ENCODE measurements at places on chromosomes 3 and 15.

GRCh38 chr3:152302521-152303021, 33.8 kb downstream of the MBNL1 start:
- no peak for DNase-seq

DNA sequence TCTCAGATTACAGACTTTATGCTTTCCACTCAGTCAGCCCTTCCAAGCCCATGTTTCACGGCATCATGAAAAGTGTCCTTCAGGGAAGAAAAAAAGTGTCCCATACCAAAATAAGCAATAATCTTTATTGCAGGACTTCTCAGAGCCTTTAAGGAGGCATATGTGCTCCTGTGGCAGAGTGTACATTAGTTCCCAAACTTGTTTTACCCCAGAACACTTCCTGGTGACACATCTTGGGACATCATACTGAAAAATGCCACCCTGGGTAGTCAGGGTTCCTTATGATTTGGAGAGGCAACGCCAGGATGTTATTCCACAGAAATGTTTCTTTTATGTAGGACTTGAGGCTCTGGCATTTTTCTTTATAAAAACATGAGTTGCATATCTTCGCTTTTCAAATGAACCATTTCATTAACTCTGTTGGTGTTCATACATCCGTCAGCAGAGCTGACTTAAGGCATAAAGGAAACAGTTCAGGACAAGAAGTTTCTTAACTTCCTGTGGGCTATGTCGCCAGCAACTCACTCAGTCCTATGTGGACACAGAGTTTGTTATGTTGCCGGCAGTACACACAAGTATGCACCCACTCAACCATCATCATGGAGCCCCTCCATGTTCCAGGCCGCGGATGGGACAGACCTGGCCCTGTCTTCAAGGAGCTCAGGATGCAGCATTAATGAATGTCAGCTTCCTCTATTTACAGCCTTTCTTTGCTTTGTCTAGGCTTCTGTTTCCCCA, 63.8 kb downstream of the CASR start:
- DNase-seq, result no peak

DNA sequence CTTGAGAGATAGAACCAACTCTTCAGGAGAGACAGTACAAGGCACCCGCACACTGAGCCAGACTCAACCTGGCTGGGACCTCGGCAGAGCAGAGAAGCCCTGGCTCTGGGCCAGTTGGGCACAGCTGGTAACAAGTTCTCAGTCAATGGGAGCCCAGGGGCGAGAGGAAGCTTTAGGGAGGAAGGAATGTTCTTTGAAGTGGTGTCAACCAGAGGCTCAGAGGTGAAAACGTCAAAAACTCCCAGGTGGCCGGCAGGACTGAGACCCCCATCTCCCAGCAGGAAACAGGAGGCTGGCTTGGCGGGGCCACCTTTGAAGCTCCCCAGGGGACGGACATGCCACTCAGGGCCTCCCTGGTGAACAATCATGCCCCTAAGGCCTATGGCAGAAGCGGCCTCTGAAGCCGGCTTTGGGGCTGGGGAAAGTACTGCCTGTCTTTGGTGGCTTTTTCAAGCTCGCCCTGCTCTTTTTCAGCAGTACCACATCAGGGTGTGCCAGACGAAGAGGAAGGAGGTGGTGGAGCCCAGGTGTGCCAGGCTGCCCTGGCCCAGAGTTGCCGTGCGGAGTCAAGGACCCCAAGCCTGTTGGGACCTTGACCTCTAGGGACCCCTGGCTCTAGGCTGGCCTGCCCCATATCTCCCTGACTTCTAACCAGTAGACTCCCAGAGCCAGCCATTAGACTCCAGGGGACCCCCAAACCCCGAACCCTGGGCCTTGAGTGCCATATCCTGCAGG, 16.7 kb upstream of the TBC1D21 start:
- DNase-seq, result no peak

GRCh38 chr3:147735616-147736015, 326.5 kb downstream of the ZIC1 start:
- DNase-seq, result no peak

GRCh38 chr15:44729408-44730127, 6.8 kb upstream of the TRIM69 start:
- DNase-seq, result no peak

DNA sequence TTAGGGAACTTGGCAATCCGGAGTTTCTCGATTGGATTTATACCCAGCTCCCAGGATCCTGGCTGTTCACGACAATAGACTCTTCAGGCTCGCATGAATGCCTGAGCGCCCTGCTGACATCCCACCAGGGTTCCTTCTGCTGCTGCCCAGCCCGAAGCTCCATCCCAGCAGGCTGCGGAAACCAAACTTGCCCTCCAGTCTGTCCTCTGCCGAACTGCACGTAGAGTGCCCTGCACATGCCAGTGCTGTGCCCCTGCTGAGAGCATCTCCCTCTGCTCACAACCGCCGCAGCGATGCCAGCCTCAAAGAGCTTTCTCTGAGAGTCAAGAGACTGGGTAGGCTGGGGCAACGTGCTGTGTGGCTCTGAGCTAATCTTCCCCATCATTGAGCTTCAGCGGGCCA, 6.9 kb downstream of the ADAMTS7 start:
- DNase-seq, result no peak

- no peak for DNase-seq
These were observed 162.2 kb downstream of the PLD1 start for GRCh38 chr3:171648069-171648468.

- DNase-seq, result peak; percentile 86
These were observed 1.8 kb upstream of the ZSCAN2 start for GRCh38 chr15:84598993-84599392.

- DNase-seq, result peak; percentile 9
These were observed 768 bp downstream of the ANO10 start for GRCh38 chr3:43620831-43621655.

DNA sequence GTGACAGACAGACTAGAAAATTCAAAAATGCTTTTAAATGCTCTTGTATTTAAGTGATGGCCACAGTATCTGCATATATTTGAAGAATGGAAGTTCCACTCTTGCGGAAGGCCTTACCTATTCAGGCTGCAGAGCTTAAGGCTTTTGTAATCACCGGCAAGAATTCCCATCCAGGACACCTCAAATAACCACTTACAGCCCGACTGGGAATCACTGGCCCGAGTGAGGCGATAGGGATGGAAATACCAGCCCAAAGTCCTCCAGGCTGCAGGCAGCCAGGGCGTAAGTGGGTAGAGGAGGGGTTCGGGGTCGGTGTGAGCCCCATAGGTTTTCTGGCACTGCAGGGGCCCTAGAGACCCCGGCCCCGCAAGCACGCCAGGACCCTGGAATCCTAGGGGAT, 9.5 kb downstream of the CMTM7 start:
- no peak for DNase-seq

- DNase-seq, result peak; percentile 38
These were observed 26.0 kb downstream of the XPC start for GRCh38 chr3:14152233-14152962.

GRCh38 chr3:41592753-41593510, 369.0 kb downstream of the ULK4 start:
- DNase-seq, result no peak

- no peak for DNase-seq
These were observed 22.9 kb upstream of the WNT7A start for GRCh38 chr3:13902648-13903238.

DNA sequence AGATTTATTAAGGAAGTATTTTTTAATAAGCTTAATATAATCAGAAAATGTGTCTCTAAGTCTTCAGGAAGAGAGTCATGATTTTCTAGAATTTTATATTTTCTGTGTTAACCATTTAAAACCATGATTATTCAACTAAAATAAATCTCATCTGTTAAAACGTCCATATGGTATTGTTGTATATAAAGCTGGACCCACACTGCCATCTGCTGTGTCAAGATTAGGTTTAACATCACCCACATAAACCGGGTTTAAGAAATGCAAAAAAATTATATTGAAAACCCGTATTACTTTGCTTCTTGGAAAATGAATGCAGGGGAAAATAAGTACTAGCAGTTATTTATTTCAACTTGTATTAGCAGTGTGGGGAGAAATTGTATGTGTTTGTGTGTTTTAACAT, 9.5 kb upstream of the CCDC66 start:
- DNase-seq, result no peak

GRCh38 chr3:9121366-9122001, 128.0 kb downstream of the SRGAP3 start:
- DNase-seq, result no peak

- DNase-seq, result no peak
These were observed 126.1 kb downstream of the AQP9 start for GRCh38 chr15:58264053-58264971.

DNA sequence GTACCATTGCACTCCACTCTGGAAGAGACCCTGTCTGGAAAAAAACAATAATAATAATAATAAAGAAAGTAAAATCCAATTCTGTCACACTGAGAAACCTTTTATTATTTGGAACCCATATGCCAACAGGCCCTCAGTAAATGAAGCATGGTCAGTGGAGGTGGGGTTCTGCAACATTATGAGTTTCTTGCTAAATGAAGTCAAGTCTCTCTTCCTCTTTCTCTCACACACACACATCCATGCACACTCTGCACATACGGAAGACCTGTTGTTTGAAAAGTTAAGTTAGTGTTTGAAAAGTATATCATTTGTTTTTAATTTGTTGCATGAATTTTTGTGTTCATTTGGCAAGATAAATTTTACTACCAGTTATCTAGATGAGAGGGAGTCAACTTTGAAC, 27.8 kb downstream of the GAP43 start:
- no peak for DNase-seq

GRCh38 chr3:78670746-78671145, 1097.1 kb downstream of the ROBO1 start:
- DNase-seq, result no peak

GRCh38 chr15:40046721-40047414, 7.9 kb upstream of the SRP14 start:
- DNase-seq, result no peak

- DNase-seq, result no peak
These were observed 125.9 kb downstream of the MYRIP start for GRCh38 chr3:39935261-39935660.

DNA sequence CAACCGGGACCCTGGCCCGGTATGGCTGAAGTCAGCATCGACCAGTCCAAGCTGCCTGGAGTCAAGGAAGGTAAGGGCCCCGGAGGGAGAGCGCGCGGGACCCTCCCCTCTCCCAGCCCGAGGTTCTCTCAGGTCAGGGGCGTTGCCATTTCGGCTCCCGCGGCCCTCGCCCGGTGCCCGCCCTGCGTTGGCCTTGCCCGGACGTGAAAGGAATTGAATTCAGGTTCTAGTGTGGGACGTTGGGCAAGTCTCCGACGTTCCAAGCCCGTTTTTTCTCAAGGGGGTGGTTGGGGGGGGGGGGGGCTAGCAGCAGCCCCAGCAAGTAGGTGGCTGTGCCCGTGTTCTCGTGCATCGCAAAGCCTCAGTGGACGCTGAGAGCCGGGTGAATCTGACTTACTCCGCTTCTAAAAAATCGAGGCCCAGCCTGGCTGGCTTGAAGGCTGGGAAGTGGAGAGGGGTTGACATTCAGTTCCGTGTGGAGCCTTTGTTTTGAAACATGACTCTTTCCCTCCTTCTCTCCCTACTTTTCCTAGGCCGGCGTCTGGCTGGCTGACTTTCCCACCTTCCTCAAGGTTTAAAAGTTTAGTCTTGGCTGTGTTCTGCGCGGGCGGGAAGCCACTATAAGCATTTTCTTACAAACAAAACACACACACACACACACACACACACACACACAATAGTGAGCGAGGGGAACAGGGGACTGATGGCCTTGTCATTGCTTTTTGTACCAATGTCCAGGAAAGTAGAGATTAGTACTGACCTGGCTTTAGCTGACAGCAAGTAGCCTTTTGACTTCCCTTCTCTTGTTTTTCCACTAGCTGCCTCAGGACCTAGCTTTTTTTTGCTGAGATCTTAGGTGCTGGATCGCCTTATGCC, at the start of gene UTS2B:
Gene UTS2B (minus strand): TSS at position 873 of the 876 bp plus-strand sequence. CDS start 48,337 bp downstream, outside the sequence.
- DNase-seq, result peak; percentile 56

- DNase-seq, result peak; percentile 30
These were observed 247.8 kb downstream of the ALCAM start for GRCh38 chr3:105614288-105615030.

DNA sequence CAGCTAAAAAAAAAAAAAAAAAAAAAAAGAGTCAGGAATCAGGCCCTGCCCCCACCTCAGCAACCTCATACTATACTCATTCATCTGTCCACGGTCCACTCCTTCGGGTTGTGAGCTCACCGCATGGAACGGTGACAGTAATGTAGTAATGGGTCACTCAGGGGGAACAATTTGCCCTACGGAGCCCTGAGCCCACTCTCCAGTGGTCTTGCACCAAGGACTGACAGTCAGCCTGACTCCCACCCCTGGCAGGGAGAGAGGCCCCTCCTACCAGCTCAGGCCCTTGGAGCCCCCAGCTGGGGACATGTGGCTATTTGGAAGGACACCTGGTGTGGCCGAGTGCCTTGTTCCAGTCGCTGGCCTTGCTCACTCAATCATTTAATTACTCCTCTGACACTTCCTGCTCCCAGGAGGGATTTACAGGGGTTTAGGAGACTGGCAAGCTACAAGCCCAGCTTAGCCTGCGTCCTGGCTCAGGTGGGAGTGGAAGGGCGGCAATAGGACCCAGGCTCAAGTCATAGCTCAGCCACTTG, 19.9 kb upstream of the CACNA2D2 start:
- no peak for DNase-seq

- DNase-seq, result no peak
These were observed 8.3 kb downstream of the SERPINI1 start for GRCh38 chr3:167743799-167744198.

DNA sequence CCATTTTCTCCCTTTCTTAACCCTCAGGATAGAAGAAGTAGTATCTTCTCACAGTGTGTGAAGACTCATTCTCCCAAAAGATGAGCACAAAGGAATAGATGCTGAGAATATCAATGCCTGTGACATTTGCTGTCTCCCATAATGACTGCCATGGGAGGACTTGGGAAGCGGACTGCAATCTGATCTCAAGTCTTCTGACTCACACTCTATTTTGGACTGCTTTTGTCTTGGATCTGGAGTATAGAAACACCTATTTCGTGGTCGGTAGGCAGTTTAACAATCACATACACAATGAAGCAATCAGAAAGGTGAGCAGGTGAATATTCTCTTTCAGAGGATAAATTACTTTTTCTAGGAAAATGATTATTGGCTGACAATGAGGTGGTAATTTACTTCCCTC, 852.0 kb downstream of the FHIT start:
- no peak for DNase-seq

DNA sequence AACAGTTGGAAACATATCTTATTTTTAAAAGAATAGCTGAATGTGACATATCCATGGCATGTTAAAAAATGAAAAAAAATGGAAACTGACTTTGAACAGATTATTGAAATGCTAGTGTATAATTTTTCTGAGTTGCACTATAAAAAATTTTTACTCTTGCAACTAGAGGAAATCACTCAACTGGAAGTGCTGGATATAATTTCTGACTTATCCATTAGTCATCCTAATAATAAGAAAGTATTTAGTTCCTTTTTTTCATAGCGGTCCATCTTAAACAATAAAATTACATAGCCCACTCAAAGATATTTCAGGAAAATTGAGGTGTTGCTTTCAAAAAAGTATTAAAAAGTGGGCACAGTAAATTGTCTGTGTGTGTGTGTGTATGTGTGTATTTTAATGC, 80.7 kb downstream of the MBNL1 start:
- no peak for DNase-seq

GRCh38 chr3:125045965-125046364, 9.8 kb downstream of the HEG1 start:
- DNase-seq, result no peak

- DNase-seq, result peak; percentile 34
These were observed 13.1 kb upstream of the LRRC2 start for GRCh38 chr3:46578973-46579755.

- peak; percentile 65 for DNase-seq
These were observed 60.5 kb downstream of the LPP start for GRCh38 chr3:188214442-188214841.

GRCh38 chr3:72086743-72087087, 301.8 kb upstream of the PROK2 start:
- DNase-seq, result no peak

Data from KBM-7 (cell line).